ENCODE measurements at places on chromosomes 11 and 22. TPM values are rescaled to one million over a fixed set of nuclear protein-coding genes. Genes with fewer than 3 reads are reported as not detected.

Gene CTSW
- 1.4 TPM for polyA plus RNA-seq

Gene CCDC116
- polyA plus RNA-seq = 0.58 TPM

Gene RNF121
- 46.7 TPM for polyA plus RNA-seq

Gene DEPDC7
- polyA plus RNA-seq = 8.6 TPM

Gene TEX54
- not detected for polyA plus RNA-seq

Gene OR8G1
- not detected for polyA plus RNA-seq

Gene OOSP2
- not detected for polyA plus RNA-seq

Gene NRXN2
- polyA plus RNA-seq = 14.9 TPM

Gene TRIM6
- 61.8 TPM for polyA plus RNA-seq

Gene SLC15A3
- 15.7 TPM for polyA plus RNA-seq

Gene WBP2NL
- polyA plus RNA-seq = 8.4 TPM

Gene C11orf21
- 0.43 TPM for polyA plus RNA-seq

Gene IGLL5
- not detected for polyA plus RNA-seq

DNA sequence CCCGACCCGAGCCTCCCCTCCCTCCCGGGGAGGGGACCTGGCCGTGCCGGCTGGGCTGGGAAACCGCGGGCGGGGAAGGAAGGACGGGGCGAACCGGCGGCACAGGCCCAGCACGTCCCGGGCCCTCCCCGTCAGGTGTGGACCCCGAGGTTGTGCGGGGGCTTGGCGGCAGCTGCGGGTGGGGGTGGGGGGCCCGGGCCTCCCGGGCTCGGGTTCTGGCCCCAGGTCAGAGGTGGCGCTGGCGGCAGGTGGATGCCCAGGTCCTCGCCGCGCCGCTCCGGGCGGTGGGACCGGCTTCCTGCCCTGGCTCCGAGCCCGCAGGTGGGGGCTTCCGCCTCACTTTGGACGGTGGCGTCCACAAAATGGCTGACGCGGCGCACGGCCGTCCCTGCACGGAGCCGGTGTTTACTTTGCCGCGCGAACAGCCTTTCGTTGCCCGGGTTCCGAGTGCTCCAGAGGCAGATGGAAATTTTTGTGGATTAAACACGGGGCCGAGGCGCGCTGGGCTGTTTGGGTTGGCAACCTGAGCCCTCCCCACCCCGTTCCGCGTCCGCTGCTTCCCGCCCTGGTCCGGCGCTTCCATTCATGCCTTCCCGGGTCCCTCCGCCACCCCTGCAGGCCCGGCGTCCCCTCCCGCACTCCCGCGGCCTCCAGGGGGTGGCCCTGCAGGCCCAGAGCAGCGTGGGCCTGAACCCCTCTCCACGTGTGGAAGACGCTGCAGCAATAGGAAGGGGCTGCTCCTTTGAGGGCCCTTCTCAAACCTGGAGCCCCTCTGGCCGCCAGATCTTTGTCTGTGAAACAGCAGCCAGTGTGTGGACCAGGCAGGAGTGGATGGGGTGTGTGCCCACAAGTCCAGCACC is 92.0 kb upstream of the KCNQ1OT1 start:
- DNase-seq = no peak

GRCh38 chr11:5123802-5124521 is 14.2 kb downstream of the OR52A5 start:
- peak; percentile 57 for DNase-seq

GRCh38 chr11:62980133-62980760 is 4.5 kb downstream of the SLC22A6 start:
- DNase-seq = peak; percentile 35

GRCh38 chr11:47464483-47464882 is 15.5 kb upstream of the RAPSN start:
- DNase-seq = no peak

GRCh38 chr11:17814546-17814945 is 80.0 kb downstream of the KCNC1 start:
- no peak for DNase-seq

- no peak for DNase-seq
These were observed 24.4 kb upstream of the SMIM35 start for GRCh38 chr11:118111019-118111743.

GRCh38 chr11:19867064-19867463 is 154.4 kb downstream of the NAV2 start:
- DNase-seq = no peak

GRCh38 chr11:117535201-117535849 is 207.7 kb downstream of the CEP164 start:
- DNase-seq = no peak

DNA sequence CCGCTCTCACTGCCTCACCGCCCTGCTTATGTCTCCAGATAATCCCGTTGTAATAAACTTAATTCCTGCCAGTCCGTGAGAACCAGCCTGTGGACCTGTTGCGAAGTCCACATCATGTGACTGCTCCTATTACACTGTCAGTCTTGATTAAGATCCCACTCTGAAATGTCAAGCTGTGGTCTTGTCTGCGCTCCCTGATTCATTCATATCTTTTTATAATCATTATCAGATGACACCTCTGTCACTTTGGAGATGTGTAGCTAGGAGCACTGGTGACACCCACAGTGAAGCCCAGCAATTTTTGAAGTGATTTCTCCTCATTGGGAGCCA is 377.3 kb downstream of the TBC1D22A start:
- no peak for DNase-seq

GRCh38 chr11:102187416-102188151 is 77.3 kb downstream of the YAP1 start:
- peak; percentile 66 for DNase-seq

- no peak for DNase-seq
These were observed 891 bp downstream of the SAMM50 start for GRCh38 chr22:43955883-43956782.

GRCh38 chr11:93849751-93850593 is 446 bp downstream of the VSTM5 start:
- DNase-seq = peak; percentile 39

DNA sequence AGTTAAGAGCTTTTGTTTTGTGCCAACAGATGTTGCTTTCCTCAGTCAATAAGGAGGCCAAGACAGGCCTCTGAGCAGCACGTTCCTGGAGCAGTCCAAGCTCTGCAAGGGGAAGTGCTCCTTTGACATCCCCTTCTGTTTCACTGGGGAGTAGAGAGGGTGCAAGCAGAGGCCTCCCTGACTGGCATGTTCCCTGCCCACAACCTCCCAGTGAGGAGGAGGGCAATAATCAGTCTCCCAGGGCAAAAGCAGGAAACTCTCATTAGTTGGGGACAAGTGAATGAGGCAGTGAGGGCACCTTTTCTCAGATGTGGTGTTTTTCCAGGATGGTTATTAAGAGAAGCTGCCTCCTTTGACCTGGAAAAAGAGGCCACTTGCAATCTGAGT is 79.5 kb upstream of the ZBED5 start:
- DNase-seq = no peak

DNA sequence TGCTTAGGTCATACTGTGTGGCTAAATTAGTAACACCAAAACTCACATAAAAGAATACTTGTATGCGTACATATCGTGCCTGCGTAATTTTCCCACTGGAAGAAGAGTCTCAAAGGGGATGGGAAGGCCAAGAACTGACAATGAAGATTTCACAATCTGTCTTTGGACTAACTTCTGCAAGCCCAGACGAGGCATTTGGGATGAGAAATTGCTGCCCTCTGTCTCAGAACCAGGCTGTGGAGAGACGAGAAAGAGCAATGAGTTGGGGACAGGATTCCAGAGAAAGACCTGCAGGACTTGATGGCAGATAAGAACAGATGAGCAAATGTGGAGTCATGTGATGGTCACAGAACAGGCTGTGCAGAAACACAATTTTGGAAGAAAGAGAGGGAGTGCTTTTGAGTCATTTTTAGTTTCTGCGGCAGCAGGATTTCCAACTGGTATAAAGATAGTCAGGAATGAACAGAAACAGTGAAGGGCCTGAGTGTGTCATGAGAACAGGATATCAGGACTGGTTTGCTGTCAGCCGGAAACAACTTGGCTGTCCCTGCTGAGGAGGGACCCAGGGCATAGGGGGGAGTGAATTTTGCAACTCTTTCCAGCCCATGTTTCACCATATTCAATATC is 82.7 kb upstream of the CTSC start:
- DNase-seq = no peak

- DNase-seq = no peak
These were observed 37.4 kb downstream of the CEP57 start for GRCh38 chr11:95827696-95828095.

DNA sequence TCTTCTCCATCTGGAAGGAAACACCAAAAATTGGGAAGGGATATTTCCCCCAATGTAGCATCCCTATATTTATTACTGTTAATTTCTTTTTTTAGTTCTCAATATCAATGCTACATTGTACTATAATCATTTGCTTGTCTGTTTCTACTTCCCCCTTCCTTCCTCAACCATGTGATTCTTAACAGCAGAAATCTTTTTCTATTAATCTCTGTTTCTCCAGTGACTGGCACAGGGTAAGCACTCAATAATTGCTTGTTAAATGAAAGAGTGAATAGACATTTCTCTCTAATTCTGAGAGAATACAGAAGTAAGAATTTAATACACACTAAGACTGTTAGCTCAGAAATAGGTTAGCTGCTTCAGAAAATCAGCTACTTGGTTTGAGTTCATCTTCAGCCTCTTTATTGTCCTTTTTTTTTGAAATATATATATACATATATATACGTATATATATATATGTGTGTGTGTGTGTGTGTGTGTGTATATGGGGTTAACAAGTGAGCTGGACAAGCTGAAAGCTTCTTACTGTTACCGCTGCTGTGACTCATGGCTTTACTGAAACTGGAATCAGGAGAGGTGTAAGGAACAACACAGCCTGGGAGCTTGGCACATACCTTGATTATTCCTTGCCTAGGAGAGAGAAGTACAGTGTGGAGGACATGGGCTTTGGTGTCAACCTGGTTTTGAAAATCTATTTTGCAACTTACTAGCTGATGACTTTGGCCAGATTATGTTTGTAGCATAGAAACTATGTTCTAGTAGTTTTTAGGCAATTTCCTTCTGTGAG is 26.2 kb upstream of the PDE3B start:
- DNase-seq = no peak

DNA sequence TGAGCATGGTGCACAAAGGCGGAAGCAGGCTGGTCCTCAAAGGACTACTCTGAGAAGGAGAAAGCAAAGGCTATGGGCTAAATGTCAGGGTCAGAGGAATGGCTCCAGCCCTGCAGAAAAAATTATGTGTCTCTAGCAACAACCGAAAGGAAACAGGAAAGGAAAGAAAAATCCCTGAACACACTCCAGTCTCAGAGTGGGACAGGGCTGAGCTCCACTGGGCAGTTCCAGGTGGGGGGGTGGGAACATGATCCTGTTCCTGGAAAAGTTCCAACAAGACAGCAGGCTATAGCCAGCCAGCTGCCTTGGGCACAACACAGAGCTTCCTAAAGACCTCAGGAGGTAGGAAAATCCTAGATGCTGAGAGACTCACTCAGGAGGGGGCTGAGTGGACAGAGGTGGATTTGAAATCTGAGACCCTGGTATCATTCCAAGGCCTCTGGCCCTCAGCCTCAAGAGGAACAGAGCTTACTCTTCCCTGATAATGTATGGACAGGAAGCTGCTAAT is 1088.2 kb downstream of the TBC1D22A start:
- peak; percentile 79 for DNase-seq

DNA sequence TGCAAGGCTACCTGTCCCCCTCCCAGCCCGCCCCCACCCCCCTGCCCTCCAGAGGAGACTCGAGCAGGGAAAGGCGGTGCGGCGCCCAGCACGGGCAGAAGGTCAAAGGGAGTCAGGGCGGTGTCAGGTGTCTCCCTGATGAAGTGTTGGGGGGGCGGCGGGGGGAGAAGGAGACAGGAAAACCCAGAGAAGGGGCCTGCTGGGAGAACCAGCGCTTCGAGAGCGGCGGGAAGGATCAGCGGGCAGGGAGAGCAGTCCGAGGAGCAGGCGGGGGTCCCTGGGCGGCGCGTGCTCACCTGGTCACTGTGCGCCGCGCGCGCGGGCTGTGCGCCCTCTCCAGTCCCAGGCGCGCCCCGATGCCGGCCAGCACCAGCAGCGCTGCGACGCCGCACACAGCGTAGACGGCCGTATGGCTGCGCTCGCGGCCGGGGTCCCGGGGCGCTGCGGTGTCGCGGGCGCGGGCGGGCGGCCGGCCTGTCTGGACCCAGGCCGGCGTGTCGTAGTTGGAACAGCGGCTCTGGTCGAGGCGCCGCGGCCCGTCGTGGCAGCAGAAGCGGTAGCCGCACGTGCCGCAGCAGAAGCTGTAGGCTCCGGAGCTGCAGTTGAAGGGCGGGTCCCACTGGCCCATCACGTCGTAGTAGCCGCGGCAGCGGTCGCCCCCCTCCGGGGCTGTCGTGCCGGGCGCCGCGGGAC is 886 bp downstream of the SHISA8 start:
- DNase-seq = no peak

DNA sequence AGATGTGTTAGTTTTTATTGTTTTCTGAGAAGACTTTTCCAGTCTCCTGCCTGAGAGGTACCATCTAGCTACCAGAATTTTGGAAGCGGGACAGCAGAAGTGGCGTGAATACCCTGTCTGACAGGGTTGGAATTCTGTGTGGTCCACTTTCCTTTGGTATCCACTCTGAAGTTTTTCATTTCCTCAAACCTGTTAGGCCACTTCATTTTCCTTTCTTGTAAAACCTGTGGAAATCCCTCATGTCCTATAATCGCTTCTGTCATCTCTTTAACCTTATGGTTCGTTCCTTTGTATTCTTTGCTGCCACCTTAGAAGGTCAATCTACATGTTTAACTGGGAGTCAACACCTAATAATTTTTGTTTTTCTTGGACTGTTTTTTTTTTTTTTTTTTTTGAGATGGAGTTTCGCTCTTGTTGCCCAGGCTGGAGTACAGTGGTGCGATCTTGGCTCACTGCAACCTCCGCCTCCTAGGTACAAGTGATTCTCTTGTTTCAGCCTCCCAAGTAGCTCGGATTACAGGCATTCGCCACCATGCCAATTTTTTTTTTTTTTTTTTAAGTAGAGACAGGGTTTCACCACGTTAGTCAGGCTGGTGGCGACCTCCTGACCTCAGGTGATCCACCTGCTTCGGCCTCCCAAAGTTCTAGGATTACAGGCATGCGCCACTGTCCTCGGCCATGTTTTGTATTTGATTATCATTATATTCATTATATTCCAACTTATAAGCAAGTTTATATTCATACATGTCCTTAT is 7.1 kb downstream of the SFI1 start:
- DNase-seq = no peak

DNA sequence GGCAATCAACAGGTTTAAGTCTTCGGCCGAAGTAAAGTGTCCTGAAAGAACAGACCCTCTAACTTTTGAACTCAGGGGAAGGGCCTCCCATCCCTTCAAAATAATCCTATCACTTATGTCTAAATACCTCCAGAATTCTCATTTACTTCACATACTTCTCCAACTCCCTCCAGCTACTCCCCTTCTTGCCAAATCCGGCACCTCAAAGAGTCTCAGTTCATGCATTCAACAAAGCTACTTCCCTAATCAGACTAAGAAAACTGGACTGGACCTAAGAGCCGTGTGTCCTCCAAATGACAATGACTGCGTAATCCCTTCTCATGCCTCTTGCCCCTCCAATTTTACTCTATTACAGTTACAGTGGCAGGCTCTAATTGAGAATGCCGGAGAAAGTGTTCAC is 1.3 kb downstream of the DDB1 start:
- DNase-seq = no peak

DNA sequence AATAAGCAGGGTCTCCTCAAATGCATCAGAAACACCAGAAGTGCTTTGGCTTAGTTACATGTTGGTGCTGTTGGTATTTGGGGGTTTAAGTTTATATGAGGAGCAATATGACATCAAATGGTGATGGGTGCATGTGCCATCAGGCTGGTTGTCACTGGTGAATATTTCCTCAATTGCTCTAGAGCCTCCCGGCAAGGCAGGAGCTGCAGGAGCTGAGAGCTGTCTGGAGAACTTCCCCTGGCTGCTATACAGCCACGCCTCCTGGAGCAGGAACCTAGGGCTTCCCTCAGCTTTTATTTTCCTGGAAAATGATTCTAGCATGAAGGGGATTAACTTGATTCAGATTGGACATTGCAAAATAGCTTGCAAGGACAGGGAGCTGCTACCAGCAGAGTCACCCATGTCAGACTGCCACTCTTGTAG is 15.8 kb downstream of the IGLL5 start:
- no peak for DNase-seq

Measured in left kidney (tissue), 8 donors.